ENCODE measurements at places on chromosomes 2 and 18. TPM values are rescaled to one million over a fixed set of nuclear protein-coding genes. Genes with fewer than 3 reads are reported as not detected.

Gene CD8A
- 0.32 TPM for total RNA-seq

Gene GAD1
- 0.39 TPM for total RNA-seq

Gene POU3F3
- not detected for total RNA-seq

Gene BARD1
- 5.6 TPM for total RNA-seq

Gene IL36A
- total RNA-seq: not detected

Gene COLEC11
- total RNA-seq: 0.62 TPM

Gene KCNJ3
- total RNA-seq: not detected

Gene IL36RN
- 0.14 TPM for total RNA-seq

Gene SPC25
- 22.0 TPM for total RNA-seq

Gene IL36G
- not detected for total RNA-seq

Gene RTP5
- not detected for total RNA-seq

Gene POTEC
- not detected for total RNA-seq

Gene ITM2C
- 74.5 TPM for total RNA-seq

Gene SLC14A1
- total RNA-seq: not detected

Gene FBXO41
- 5.3 TPM for total RNA-seq

Gene ABCB11
- 0.02 TPM for total RNA-seq

Gene HMSD
- total RNA-seq: 0.62 TPM

Gene CPO
- not detected for total RNA-seq

Gene SLC11A1
- total RNA-seq: 0.08 TPM

Gene GCKR
- total RNA-seq: not detected

Gene COBLL1
- total RNA-seq: 3.7 TPM

Data from A549 treated with Hydrocortisone at 1 μM for 4 hours (cell line).